Fibroblast of skin of back (primary cell): ENCODE measurements at places on chromosomes 1 and 21.
A peak's percentile ranks its signal among the peaks of the same experiment; 100 is the strongest.

DNA sequence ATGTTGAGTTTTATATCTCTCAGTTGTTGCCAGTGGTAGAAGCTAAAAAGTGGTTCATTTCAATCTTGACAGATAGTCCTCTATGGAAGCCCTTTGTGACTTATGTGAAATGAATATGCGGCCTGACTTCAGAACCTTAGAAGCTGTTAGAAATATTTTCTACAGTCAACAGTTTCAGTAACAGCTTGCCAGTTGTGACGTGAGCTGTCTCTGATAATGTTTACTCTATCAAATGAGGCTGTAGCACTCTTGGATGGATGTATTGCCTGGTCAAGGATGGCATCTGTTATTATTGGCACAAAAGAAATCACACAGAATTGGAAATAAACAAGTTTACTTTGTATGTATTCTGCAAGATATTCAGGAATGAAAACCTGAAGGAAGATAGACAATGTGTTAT lies 31.9 kb downstream of the SNX7 start:
- no peak for DNase-seq

- peak; percentile 39 for DNase-seq
Observed at GRCh38 chr1:247293047-247293446, 37.2 kb downstream of the VN1R5 start.

DNA sequence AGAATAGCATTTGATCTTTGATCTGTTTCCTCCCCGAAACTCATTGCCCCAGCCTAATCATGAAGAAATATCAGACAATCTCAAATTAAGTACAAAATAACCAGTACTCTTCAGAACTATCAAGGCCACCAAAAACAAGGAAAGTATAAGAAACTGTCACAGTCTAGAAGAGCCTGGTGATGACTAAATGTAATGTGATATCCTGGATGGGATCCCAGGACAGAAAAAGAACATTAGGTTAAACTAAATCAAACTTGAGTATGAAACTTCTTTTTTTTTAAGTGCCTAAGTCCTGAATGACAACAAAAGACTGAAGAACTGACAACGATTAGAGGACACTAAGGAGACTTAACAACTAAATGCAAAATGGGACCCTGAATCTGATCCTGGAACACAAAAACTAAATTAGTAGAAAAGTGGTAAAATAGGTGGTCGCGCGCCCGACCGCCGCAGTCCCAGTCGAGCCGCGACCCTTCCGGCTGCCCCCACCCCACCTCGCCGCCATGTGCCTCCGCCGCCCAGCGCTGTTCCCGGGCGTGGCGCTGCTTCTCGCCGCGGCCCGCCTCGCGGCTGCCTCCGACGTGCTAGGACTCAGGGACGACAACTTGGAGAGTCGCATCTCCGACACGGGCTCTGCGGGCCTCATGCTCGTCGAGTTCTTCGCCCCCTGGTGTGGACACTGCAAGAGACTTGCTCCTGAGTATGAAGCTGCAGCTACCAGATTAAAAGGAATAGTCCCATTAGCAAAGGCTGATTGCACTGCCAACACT lies 5.5 kb upstream of the PRKAB2 start:
- peak; percentile 64 for DNase-seq

- peak; percentile 37 for DNase-seq
Observed at GRCh38 chr1:38076038-38076437, 29.4 kb upstream of the POU3F1 start.

DNA sequence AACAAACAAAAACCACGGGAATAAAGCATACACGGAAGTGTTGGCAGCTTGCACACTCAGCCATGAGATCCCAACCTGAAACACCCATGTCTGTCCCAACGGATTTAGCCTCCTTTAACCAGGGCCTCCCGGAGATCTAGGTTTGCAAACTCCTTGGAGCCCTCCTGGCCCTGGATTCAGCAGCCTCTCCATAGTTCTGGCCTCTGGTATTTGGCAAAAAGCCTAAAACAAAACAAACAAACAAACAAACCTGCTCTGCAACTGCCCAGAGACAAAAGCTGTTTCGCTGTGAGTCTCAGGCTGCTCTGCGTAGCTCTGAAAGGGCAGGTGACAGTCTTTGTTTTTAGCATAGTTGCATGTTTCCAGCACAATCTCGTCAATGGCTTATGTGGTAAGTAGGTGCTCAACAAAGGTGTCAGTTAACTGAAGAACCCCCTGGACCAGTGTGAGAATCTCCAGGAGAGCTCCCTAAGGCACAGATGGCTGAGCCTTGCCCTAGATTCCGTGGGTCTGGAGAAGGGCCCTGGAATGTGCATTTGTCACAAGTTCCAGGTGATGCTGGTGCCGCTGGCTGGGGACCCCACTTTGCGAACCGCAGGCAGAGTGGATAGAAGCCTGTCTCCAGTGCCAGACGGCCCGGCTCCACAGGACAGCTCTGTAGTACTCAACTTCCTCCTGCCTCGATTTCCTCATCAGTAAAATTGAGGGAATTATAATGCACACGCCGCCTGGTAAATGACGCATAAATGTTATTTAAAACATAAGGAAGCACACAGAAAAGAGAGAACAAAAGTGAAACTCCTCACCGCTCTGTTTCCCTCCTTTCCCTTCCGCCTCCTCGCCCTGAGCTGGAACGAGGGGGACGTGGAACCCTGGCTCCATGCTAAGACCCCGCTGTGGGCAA lies 86.2 kb downstream of the RIPK4 start:
- no peak for DNase-seq

- DNase-seq: peak; percentile 74
Observed at GRCh38 chr1:118973531-118974137, 14.5 kb downstream of the TBX15 start.

- peak; percentile 57 for DNase-seq
Observed at GRCh38 chr1:14969006-14969405, 184.5 kb upstream of the TMEM51 start.

DNA sequence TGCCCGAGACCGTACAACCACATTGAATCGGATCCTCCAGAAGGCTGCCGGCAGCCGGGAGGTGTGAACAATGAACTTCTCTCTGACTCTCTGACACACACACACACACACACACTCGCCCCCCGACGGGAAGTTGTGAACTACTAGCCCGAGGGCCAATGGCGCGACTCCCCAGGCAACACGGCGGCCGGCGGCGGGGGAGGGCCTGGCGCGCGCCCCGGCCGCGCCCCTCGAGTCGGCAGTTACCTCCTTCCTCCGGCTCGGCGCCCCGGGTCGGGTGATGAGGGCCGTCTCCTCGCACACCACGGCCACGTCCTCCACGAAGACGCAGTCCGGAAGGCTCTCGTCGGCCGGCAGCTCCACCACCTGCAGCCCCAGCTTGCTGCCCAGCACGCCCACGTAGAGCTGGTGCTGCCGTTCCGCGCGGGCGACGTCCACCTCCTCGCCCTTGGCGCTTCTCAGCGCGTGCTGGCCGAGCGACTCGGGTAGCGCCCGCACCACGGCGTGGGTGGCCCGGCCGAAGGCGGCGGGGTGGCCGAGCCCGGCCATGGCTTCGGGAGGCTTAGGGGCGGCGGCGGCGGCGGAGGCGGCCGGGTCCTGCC lies 361 bp downstream of the DDAH1 start:
- peak; percentile 78 for DNase-seq

DNA sequence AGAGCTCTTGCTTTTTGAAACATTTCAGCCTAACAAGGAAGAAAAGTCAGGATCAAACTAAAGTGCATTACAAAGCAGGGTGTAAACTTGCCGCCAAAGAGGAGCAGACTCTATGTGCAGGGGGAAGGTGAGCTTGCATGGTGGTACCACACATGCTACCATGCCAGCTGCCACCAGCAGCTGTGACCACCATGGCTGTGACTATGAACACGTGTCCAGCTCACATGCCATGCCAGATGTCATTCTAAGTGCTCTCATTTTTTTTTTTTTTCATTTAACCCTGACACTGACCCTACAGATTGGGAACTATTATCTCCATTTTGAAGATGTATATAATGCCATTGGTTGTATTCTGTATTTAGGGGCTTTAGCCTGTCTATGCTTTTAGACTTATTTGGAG lies 79.0 kb downstream of the PCP4 start:
- no peak for DNase-seq

- DNase-seq: no peak
Observed at GRCh38 chr1:246651012-246651695, 73.1 kb upstream of the SCCPDH start.

DNA sequence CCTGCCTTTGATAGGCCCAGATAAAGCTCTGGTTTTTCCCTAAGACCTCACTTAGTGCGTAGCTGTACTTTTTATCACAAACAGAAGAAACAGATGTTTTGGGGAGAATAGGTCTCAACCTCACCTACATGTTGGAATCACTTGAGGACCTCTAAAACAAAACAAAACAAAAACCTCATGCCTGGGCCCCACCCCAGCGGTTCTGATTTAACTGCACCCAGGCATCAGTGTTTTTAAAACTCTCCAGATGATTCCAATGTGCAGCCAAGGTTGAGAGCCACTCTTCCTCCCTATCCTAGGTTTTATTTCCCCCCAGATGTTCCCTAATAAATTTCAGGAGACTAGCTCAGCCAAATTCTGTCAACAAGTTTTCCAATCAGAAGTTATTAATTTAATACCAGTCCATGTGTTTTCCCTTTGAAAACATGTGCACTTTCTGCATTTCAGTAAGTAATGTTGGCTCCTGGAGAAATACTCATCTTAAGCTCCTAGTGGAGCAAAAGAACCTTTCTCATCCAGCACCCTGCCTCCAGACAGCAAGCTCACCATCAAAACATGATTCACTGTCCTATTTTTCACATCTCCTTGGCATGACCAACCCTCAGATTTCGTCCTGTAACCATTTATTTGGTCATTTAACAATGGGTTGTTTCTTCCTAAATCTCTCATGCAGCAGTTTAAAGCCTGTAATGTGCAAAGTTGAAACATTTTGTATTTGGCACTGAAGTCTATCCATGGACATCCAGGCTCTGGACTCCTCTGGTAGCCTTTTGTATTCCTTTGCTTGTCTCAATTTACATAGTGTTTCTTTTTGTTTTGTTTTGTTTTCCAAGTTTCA lies 27.5 kb downstream of the LRRC8C start:
- DNase-seq: peak; percentile 20
